Cortex of kidney (tissue), 1 donor: ENCODE measurements at places on chromosomes 4 and X.

DNA sequence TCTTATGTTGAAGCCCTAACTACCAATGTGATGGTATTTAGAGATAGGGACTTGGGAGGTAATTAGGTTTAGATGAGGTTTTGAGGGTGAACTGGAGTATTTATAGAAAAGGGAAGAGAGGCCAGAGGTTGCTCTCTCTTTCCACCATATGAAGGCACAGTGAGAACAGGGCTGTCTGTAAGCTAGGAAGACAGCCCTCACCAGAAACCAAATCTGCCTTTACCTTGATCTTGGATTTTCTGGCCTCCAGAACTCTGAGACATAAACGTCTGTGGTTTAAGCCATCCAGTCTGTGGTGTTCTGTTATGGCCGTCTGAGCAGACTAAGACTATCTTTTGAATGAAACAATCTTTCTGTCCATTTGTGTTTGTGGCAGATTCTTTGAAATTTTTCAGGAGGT is 223.7 kb downstream of the PDHA2 start:
- DNase-seq: no peak

GRCh38 chr4:8724436-8725070 is 132.0 kb downstream of the CPZ start:
- no peak for DNase-seq

DNA sequence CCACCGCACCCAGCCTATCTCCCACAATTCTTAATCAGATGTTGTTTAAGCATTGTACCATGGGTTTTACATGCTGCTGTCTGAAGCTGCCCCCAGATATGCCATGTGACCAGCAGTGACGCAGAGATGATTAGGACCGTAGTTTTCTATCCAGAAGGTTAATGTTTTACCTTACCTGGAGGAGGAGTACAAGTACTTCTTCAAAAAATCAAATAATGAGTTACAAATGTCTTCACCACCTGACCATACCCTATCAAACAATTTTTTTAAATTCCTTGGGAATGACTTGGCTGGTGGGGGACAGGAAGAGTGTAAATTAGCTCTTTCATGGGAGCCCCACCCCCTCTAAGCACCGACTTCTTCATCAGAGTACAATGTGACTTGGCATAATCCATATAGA is 16.2 kb upstream of the SGMS2 start:
- no peak for DNase-seq

GRCh38 chrX:32571579-32571978 is 639.8 kb downstream of the DMD start:
- DNase-seq: no peak

DNA sequence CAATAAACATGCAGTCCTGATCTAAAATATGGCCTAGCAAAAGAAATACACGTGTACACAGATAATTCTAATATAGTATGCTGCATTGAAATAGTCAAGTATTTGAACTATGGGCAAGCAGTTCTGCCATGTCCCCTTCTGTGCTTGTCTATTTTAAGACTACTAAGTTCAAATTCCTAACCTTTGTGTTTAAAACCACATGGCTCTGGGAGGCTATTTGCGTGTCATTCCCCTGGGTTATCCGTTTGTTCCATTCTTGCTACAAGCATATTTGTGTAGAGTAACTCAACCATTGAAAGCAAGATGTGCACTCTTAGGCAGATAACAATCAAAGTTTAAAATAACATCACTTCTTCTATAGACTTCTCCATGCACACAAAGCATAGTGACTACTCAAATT is 25.4 kb upstream of the TBC1D1 start:
- no peak for DNase-seq

GRCh38 chr4:153987291-153987690 is 198.4 kb upstream of the SFRP2 start:
- DNase-seq: no peak

GRCh38 chr4:102586644-102587021 is 85.5 kb downstream of the NFKB1 start:
- no peak for DNase-seq

- DNase-seq: no peak
Observed at GRCh38 chr4:31657859-31658570, 937.8 kb downstream of the PCDH7 start.

GRCh38 chr4:134518574-134519217 is 317.1 kb upstream of the PABPC4L start:
- DNase-seq: no peak

- no peak for DNase-seq
Observed at GRCh38 chr4:8279321-8280157, 10.0 kb downstream of the HTRA3 start.

- DNase-seq: no peak
Observed at GRCh38 chr4:150302553-150302952, 224.3 kb downstream of the DCLK2 start.

DNA sequence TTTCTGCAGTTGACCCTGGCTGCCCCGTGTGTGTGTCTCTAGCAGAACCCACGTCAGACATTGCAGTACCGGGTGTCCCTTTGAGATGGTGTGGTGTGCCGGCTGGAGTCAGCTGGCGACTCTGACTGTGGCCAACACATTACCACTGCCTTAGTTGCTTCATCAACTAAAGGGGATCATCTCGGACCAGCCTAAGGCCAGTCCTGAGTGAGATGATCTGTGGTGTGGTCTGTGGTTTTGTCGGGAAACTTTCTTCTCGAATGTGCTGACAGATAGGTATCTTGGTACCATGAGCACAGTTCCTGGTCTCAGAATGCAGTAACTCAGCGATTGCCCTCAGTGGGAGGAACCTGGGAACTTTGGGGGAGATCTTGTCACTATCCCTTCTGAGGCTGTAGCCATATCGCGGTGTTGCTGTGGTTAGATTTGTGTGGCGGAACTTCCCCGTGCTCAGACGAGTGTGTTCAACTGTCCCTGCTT is 15.8 kb downstream of the TBC1D14 start:
- no peak for DNase-seq

DNA sequence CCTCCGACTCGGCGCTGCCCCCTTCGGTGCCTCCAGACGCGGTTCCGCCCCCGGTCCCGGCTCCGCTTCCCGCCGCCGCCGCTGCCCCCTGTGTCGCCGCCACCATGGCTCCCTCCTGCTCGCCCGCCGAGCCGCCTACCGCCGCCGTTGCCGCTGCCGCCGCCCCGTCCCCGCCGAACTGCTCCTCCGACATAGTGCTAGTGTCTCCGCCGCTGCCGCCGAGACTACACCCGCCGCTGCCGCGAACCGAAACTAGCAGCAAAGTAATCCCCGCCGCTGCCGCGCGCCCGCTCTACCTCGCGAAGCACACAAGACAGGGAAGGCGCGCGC is 340 bp downstream of the HNRNPD start:
- DNase-seq: no peak

DNA sequence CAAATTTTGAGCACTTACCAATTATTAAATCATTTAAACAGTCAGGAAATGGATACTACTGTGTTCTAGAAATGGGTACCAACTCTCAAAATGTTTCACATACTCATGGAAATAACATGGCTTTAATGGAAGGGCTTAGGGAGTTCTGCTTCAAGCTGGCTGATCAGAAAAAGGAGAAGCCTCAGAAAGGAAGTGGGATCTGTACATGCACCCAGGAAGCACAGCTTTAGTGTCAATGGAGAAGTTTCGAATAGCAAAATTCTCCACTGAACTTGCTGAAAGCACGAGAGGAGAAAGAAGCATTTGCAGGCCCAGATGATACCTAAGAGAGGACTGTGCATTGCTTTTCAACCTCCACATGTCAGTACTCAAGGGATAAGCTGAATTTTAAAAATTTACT is 11.1 kb upstream of the HS3ST1 start:
- DNase-seq: no peak

DNA sequence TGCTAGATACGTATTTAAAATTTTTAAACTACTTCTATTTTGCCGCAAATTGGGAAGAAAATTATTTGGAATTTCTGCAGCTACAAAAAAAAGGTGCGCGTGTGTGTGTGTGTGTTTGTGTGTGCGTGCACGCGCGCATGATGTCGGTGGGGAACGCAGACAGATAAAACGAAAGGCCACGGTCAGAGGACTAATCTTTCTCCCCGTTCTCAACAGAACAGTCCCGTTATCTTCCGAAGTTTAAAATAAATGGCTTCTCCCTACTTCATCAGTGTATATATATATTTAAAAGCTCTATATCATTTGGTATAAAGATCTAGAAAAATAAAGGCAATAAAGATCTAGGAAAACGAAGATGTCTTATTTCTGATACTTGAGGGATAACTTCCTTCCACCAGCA is 1.5 kb downstream of the MGARP start:
- DNase-seq: no peak

GRCh38 chr4:63563288-63564014 is 845.8 kb downstream of the TECRL start:
- DNase-seq: no peak

DNA sequence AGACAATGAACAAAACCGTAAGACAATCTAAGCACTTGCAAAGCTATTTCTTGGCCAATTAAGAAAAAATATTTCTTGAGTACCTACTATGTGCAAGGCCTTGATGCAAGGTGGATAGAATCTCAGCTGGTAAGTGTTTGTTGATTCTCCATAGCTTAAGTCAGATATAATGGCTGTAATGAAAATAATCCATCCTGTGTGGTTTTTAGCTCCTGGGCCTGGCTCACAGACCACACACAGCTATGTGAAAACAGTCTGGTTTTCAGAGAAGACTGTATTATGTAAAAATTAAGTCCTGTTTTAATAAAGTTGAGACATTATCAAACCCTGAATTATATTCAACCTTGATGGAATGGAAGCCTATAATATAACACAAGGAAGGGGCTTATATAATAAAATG is 7.8 kb upstream of the DDIT4L start:
- DNase-seq: no peak

- no peak for DNase-seq
Observed at GRCh38 chr4:74531963-74532794, 87.2 kb downstream of the AREG start.

DNA sequence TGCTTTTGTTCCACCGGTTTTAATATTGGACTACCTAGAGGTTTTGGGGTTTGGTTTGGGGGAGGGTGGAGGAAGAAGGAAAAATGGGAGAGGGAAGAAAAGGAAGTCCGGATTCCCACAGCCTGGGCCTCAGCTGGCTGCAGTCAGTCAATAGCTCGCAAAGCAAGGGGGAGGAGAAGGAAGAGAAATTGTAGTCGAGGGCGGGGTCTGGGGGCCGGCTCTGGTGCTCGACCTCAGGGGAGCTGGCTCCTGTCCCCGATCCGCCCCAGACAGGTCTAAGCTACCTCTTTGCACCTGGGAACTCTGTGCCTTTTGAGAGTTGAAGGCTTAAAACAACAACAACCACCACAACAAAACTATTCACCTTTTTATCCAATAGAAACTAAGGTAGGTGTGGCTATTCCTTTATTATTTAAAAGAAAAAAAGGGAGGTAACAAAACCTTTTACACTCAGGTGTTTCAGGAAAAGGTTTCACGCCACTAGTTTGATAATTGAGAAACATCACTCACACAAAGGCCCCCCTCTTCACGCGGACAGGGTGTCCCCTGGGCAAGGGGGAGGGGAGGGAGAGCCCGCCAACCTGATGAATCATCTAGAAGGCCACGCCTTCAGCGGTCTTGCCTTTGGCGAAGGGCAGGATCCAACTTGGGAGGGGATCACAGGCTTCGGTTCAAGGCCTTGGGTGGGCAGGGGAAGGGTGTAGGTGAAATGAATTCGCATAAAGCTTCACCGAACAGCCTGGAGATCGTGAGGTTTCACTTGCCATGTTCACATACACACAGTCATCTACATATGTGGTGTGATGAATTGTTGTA is 1.6 kb upstream of the LNX1 start:
- peak; percentile 5 for DNase-seq

- no peak for DNase-seq
Observed at GRCh38 chrX:120697053-120697452, 67.2 kb upstream of the C1GALT1C1 start.

DNA sequence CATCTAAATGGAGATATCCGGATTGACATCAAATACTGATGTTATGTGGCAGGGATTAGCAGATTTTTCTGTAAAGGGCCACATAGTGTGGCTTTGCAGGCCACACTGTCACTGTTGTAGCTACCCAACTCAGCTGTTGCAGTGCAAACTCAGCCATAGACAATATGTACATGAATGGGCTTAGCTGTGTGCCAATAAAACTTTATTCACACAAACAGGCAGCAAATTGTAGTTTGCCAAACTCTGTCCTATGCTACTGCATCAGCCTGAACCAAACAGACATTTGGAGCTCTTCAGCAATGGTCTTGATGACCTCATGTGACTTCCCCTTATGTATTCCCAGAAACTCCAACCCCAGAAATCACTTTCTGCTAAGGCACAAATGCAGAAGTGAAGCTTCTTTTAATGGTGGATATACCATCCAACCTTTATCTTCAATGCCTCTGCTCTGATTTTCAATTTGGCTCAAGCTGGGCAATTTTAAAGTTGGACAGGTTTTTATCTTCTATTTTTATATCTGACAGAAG is 18.4 kb upstream of the TRPC5OS start:
- no peak for DNase-seq

GRCh38 chrX:103614999-103615398 is 7.2 kb downstream of the TCEAL3 start:
- DNase-seq: no peak

- DNase-seq: no peak
Observed at GRCh38 chrX:2901367-2902036, 27.6 kb downstream of the ARSD start.

- DNase-seq: no peak
Observed at GRCh38 chrX:45011131-45011530, 138.1 kb downstream of the KDM6A start.

- DNase-seq: no peak
Observed at GRCh38 chr4:143351774-143352451, 15.2 kb downstream of the GAB1 start.

- DNase-seq: no peak
Observed at GRCh38 chrX:15914486-15914885, 59.9 kb upstream of the AP1S2 start.

GRCh38 chr4:48085821-48086589 is 48.0 kb downstream of the TXK start:
- DNase-seq: no peak

DNA sequence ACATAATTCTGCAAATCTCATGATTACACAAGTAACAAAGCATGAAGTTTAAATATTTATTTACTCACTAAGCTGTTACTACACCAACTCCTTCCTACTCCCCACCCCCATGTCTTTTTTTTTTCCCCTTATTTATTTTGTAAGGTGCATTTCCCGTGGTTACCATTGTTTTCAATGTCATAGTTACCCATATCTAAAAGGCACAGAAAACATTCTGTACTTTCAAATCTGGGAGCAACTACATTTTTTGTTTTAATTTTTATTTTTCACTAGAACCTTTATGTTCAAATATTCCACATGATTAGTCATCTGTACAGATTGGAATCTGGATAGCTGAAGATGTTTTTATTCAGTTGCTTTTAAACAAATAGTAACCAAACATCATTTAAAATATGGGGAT is 62.8 kb downstream of the PPP3CA start:
- no peak for DNase-seq

DNA sequence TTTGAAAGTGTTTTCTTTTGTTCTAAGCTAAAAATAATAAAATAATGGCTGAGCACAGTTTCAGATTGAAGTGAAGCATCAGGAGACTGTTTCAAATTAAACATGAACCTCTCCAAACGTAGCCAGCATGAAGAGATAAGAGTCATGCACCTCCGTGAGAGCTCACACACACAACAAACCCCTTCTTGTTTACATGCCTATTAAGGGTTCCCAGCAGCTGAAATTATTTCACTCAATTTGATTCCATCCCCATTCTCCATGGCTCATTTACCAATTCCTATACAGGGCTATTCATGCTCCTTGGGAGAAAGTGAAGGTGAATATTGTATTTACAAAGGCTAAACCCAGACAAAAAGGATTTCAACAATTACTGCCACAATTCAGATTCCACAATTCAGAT is 954.1 kb upstream of the INTU start:
- no peak for DNase-seq

- DNase-seq: no peak
Observed at GRCh38 chr4:13527981-13528820, 16.1 kb downstream of the NKX3-2 start.

- no peak for DNase-seq
Observed at GRCh38 chr4:107689912-107690587, 30.0 kb downstream of the PAPSS1 start.
